Activated CD4-positive, CD25-positive, alpha-beta regulatory T cell treated with anti-CD3 and anti-CD28 coated beads, Interleukin-2, amount 50 U/mL, for 72 hours (primary cell): ENCODE measurements at places on chromosomes 11 and 22.

DNA sequence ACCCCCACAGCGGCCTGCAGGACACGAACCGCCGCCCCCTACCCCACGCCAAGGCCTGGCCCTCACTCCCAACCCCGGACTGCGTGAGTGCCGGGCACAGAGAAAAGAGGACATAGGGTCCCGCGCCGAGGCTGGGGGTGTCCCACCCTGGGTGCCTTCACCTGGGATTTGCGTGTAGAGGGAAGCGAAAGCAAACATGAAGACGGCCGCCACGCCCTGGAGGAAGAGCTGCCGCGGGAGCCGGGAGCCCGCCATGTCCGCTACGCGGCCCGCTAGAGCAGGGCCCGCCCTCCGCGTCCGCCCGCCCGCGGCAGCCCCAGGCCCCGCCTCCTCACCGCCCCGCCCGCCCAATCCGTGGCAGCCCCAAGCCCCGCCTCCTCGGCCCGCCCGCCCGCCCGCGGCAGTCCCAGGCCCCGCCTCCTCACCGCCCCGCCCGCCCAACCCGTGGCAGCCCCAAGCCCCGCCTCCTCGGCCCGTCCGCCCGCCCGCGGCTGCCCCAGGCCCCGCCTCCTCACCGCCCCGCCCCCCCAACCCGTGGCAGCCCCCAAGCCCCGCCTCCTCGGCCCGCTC, at the start of gene LMF2:
TSS of gene LMF2 (minus strand) at position 282 of the 570 bp plus-strand sequence. CDS start at position 255, 27 bp downstream.
- peak; percentile 93 for DNase-seq

DNA sequence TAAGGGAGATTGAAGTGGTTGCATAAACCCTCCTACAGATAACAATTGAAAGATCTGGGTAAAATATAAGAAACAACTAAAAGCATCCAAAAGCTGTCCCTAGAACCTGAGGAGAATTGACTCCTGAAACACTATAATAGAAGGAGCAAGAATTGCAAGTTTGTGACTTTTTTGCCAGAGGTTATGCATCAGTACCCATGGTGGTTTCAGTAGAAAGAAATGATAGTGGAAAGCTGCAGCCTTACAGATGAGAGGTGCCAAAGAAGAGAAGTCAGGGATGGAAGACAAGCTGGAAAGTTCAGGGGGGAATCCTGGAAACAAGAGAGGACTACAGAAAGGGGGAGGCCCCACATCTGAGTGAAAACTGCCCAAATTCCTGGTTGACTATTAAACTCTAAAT, 80.7 kb downstream of the PACS1 start:
- DNase-seq = no peak

GRCh38 chr22:49100773-49101172, 726.9 kb downstream of the BRD1 start:
- no peak for DNase-seq

- no peak for DNase-seq
These were observed 25.2 kb upstream of the CARD16 start for GRCh38 chr11:105070306-105070705.

GRCh38 chr11:80849253-80849652, 1408.4 kb upstream of the TENM4 start:
- DNase-seq = no peak

DNA sequence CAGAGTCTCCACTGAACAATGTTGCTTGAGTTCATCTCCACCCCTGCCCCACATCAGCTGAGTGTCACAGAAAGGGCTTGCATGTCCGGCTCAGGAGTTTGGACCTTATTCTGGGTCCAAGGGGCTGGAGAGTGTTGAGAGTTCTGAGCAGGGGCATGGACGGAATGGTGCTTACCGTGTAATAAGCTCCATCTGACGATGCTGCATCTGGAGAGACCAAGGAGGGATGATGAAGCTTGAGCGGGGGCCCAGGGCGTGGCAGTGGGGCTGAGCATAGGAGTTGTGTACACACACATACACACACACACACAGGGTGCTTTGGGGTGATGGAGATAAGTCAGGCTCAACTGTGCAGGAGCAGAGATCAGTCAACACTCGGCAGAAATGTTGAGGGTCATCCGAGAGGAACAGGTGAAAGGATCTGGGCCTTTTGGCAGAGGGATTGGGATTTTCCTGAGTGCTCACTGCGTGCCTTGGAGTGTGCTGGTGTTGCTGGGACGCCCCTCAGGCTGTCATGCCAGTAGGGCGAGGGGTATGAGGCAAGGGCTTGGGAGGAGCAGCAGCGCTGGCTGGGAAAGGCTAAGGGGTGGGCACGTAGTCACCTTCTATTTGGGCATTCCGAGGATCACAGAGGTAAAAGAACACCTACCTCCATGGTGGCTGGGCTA, 2.3 kb downstream of the USP35 start:
- DNase-seq = no peak
